ENCODE measurements at places on chromosomes 4 and X. TPM values are rescaled to one million over a fixed set of nuclear protein-coding genes. Genes with fewer than 3 reads are reported as not detected.

The SPACA5 gene
- not detected for total RNA-seq

The FGFBP1 gene
- 0.88 TPM for total RNA-seq

The ABLIM2 gene
- total RNA-seq, result not detected

The EMCN gene
- total RNA-seq, result not detected

DNA sequence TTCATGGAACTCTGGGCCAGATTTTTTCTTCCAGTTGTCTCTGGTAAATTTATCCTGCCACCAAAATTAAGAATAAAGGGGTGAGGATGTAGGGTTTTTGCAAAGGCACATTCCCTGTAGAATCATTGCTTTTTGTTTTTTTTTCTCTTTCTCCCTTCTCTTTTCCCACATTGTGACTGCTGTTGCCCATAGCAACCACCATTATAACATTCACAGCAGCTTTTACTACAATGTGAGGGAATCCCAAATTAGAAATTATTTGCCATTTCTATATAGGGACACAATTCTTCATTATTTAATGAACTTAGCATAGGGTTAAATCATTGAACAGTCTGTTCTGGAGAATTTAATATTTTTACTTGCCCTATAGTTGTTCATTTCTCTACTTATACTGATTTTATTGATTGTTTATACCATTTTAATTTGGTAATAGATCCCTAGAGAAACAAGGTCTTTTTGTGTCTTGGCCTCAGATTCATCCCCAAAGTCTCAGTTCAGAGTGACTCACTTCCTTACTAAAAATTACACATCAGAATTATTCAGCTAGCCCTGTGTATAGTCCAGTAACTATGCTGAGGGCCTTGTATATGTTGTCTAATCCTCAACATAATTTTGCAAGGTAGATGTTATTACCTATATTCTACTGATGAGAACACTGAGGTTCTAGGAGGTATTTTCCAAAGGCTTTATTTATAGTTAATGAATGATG is 80.8 kb upstream of the ANK2 start:
- DNase-seq, result no peak

- no peak for DNase-seq
Measured at GRCh38 chrX:69178592-69178991, 13.3 kb upstream of the PJA1 start.

- DNase-seq, result no peak
Measured at GRCh38 chr4:182752158-182752910, 164.9 kb downstream of the DCTD start.

- DNase-seq, result no peak
Measured at GRCh38 chrX:23369027-23369426, 34.4 kb downstream of the PTCHD1 start.

DNA sequence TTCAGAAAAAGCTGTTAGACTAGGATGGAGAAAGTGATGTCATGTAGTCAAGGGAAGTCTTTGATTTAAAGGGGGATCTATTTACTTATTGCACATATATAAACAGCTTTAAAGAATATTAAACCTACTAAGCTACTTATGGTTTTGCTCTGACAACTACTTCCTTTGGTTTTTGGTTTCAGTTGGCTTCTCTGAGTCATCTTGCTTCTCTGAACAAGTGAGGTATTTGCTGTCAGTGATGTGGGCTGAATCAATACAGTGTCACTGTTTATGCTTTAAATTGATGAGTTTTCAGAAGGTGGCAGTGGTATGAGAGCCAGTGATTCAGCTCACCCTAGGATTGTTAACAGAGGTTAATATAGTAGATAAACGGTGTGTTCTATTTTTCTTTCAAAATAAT is 75.1 kb downstream of the CEP44 start:
- no peak for DNase-seq

GRCh38 chrX:40402831-40403533 is 177.8 kb upstream of the ATP6AP2 start:
- no peak for DNase-seq

GRCh38 chr4:41820473-41820872 is 71.9 kb upstream of the PHOX2B start:
- no peak for DNase-seq

GRCh38 chr4:55393461-55394320 is 2.1 kb upstream of the TMEM165 start:
- no peak for DNase-seq

Measured in Caco-2 (cell line).